ENCODE measurements at places on chromosomes 16 and 17. TPM values are rescaled to one million over a fixed set of nuclear protein-coding genes. Genes with fewer than 3 reads are reported as not detected.
A peak's percentile ranks its signal among the peaks of the same experiment; 100 is the strongest.

DNA sequence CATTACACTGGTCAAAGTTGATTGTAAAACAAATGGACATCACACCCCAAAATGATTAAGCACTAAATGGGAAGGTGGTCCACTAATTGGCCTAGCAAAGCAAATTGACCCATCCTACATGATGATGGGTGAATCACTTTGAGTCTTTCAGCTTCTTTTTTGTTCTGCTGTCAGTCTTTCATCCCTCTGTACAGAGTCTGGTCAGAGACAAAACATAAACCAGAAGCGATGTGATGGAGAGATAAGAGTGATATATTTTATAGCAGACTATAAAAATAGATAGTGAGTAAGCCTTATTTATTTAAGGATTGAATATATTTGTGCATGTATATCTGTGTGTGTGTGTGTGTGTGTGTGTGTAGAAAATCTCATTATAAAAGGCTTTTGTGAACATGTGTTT, 618.4 kb upstream of the SOX9 start:
- DNase-seq = no peak

- DNase-seq = no peak
These were observed 103.2 kb downstream of the SOCS1 start for GRCh38 chr16:11152677-11153331.

- DNase-seq = peak; percentile 41
These were observed at the start of gene VAT1L for GRCh38 chr16:77788181-77789084. VAT1L (plus strand) TSS chr16:77788564; CDS start chr16:77788683, 119 bp downstream.

Gene IRX3
- 25.9 TPM for polyA plus RNA-seq

- DNase-seq = no peak
These were observed 74.0 kb downstream of the CMC2 start for GRCh38 chr16:80932708-80933095.

DNA sequence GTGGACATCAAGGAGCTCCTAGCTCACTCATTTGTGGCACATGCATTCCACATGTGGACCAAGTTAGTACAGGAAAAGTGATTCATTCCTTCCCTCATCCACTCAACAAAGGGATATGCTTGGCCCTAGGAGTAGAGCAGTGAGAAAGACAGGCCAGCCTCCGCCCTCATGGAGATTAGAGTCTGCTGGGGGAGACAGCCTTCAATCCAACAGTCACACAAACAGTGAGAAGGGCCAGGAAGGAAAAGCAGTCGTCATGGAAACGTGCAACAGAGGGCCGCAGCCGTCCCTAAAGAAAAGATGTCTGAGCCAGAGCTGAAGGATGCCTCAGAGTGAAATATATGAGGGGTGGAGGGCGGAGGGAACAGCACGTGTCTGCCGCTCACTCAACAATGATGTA, 109.9 kb downstream of the VPS53 start:
- DNase-seq = no peak

- no peak for DNase-seq
These were observed 344.9 kb downstream of the CPPED1 start for GRCh38 chr16:12458591-12459358.

Gene CMTM2
- 0.42 TPM for polyA plus RNA-seq

DNA sequence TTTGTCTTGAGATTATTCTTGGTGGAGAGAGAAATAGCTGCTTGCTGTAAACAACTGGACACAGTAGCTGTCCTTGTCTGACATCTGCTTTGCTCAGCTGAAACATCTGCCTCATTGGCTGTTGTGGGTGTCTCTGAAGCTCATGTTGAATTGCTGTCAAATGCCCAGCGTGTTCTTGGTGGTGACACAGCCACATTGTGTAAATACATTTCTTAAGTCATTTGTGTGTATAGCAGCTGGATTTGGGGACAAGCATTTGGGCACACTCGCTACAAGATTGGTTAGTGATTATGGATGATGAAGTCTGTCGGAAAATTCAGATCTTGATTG, 5.3 kb downstream of the FAM234A start:
- no peak for DNase-seq

Gene C1QTNF1
- 3.1 TPM for polyA plus RNA-seq

DNA sequence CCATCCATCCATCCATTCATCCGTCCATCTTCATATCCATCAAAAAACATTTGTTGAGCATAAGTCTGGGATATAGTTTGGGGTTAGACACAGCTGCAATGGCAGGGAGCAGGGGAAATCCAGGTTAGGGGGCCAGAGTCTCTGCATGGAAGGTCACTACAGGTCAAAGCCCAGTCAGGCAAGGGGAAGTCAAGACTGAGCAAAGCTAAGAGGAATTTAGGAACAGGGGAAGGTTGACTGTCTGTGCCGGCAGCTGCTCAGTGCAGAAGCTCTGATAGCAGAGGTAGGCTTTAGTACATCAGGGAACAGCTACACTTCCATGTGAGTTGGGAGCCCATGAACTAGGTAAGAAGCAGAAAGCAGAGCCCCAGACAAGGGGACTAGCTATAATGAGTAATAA, 68.1 kb downstream of the IRF8 start:
- no peak for DNase-seq

DNA sequence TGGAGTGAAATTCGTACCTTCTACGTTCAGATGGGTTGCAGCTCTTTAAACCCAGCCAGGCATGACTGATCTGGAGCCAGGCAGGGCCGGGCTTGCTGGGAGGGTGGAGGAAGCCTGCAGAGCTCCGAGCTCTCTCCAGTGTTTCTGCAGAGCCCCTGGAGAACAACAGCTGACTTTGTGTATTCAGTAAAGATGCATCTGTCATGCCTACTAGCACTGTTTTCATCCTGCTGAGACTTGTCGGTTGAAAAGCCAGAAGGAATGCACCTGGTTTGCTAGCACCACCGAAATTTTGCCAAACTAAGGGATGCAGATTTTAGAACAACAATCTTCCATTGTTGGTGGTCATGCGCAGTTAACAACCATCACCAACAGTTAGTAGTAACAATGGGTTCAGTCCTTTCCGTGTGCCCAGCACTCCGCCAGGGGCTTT, 22.4 kb upstream of the SCNN1B start:
- no peak for DNase-seq

- no peak for DNase-seq
These were observed 1.6 kb downstream of the MRM1 start for GRCh38 chr17:36602924-36603384.

- DNase-seq = no peak
These were observed 32.6 kb downstream of the RAI1 start for GRCh38 chr17:17713839-17714238.

Gene HS3ST3B1
- polyA plus RNA-seq = 29.7 TPM

- no peak for DNase-seq
These were observed 67.8 kb downstream of the GRIN2A start for GRCh38 chr16:10114409-10114808.

GRCh38 chr16:81601601-81602255, 157.1 kb downstream of the CMIP start:
- no peak for DNase-seq

- DNase-seq = no peak
These were observed 44.7 kb downstream of the GRB7 start for GRCh38 chr17:39782481-39782880.

Measured in left renal pelvis (tissue), 4 donors.